Activated naive CD4-positive, alpha-beta T cell treated with anti-CD3 and anti-CD28 coated beads for 36 hours (primary cell): ENCODE measurements at places on chromosomes 5 and 9.

GRCh38 chr9:74865177-74865576 lies 22.5 kb downstream of the TRPM6 start:
- H3K4me1 ChIP-seq, result peaks cover 3% of the 10 kb centered on the region
- no peaks in the 10 kb centered on the region for H3K36me3 ChIP-seq
- no peak overlapping the region for H3K27ac ChIP-seq
- H3K4me3 ChIP-seq, result no peak overlapping the region
- peaks cover 3% of the 10 kb centered on the region for H3K27me3 ChIP-seq

DNA sequence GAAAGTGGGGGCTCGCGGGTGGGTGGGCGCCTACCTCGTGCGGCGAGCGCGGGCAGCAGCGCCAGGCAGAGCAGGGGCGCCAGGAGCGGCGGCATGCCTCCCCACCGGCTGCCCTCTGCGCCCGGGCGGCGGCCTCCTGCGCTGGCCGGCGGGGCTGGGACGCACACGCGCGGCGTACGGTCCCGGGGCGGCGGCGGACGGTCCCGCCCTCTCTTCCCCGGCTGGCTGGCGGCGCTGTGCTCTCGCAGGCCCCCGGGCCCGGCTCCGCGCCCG lies 220 bp downstream of the NOTCH1 start:
- H3K27me3 ChIP-seq, result no peaks in the 10 kb centered on the region
- no peak for DNase-seq
- peak overlapping the region; percentile 9 for H3K4me3 ChIP-seq
- no peak overlapping the region for H3K27ac ChIP-seq
- H3K4me1 ChIP-seq, result peaks cover 44% of the 10 kb centered on the region

DNA sequence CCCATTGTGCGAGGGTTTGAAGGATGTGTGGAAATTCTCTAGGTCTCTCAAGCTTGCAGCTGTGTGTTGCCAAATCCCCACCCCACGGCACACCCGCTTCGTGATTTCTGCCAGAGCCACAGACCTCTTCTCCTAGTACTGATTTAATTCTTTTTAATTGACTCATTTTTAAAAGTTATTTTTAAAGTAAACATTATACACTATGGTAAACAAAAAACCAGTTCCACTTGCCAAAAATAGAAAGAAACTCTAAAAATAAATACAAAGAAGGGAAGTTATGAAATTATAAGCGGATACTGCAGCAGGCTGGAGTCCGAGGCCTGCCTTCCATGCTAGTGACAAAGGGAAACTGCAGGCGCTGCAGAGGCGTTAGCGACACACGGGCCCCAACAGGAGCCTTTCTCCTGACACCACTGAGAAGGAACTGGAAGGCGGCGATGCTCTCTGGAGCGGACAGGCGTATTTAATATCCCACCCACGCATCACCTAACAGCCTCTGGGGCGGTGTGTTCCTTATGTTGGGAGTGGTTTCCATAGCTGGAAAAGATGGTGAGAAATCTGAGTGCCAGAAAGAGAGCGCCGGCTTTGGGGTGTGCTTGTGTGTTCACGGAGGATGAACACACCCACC lies 122.5 kb downstream of the COL23A1 start:
- no peak overlapping the region for H3K27ac ChIP-seq
- no peaks in the 10 kb centered on the region for H3K27me3 ChIP-seq
- H3K36me3 ChIP-seq, result no peaks in the 10 kb centered on the region
- H3K4me3 ChIP-seq, result no peak overlapping the region

DNA sequence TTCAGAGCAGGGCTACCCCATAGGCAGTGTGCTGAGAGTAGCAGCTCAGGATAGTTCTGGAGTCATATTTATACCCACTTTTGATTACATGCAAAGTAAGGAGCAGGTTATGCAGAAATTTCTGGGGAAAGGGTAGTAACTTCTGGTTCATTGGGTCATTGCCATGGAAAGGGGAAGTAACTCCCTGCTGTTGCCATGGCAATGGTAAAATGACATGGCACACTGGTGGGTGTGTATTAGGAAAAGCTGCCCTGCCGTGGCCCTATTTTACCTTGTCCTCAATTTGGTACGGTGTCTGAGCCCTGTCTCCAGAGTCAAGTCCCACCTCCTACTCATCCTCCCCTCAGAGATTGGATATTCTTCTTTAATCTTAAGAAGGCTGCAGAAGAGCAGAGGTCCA lies 526.7 kb upstream of the TYRP1 start:
- no peak overlapping the region for H3K4me3 ChIP-seq
- no peak overlapping the region for H3K27ac ChIP-seq
- H3K4me1 ChIP-seq, result no peaks in the 10 kb centered on the region
- no peaks in the 10 kb centered on the region for H3K36me3 ChIP-seq
- no peaks in the 10 kb centered on the region for H3K27me3 ChIP-seq

DNA sequence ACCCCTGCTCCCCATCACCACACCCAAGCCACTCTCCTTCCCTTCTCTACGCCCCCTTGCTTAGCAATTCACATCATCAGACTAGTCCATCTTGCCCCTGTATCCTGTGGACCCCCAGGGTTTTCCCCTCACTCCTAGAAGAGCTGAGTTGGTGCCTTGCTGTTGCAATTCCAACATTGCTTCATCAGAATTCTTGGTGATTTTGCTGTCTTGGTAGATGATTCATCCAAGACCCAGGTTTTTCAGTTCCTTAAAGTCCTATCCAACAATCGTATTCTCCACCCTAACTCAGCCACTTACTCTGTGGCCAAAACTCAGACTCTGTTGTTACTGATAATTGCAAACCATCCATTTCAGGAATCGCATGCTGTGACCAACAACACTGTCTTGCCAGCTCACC lies 21.4 kb upstream of the CCNJL start:
- no peak overlapping the region for H3K4me3 ChIP-seq
- no peak for DNase-seq
- no peaks in the 10 kb centered on the region for H3K36me3 ChIP-seq
- no peaks in the 10 kb centered on the region for H3K27me3 ChIP-seq
- no peak overlapping the region for H3K27ac ChIP-seq
